ENCODE measurements at places on chromosomes 11 and 22.

GRCh38 chr22:42443240-42444076 is 11.3 kb upstream of the NFAM1 start:
- DNase-seq, result no peak

DNA sequence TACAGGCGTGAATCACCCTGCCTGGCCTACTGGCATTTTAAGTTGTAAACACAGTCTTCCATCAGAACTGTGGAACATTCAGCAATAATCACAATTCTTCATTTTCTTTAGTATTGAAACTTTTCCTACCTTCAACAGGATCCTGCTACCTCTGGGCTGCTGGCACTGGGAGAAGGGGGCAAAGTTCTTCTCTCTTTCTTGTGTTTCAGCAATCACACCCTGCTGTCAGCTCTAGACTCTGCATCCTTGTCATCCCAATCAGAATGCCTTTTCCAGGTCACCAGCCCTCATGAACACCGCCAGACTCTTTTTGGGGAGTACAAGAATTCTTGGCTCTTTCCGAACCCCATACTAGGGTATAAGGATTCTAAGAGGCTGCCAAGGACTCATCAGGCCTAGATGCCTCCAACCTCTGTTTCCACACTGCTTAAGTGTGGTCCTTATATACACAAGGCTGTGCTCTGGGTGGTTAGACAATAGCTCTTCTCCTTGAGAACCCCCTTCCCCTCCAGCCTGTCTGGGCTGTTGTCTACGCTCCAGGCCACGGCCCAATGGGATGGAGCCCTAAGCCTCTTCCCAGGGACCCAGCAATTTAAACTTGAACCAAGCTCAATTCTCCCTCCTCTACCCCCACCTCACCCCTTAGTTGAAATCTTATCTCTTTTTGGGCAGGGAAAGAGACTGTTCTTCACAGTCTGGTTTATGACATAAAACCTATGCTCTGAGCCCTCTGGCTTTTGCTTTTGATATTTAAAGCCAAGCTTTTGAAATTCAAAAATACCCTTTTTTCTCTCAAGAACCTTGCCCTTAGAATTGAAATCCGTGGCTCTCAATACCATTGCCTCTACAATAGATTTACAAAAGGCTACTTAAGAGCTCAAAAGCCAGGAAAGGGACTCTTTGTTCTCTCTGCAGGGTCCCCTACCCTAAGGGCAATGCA is 327.4 kb downstream of the BUD13 start:
- no peak for DNase-seq

DNA sequence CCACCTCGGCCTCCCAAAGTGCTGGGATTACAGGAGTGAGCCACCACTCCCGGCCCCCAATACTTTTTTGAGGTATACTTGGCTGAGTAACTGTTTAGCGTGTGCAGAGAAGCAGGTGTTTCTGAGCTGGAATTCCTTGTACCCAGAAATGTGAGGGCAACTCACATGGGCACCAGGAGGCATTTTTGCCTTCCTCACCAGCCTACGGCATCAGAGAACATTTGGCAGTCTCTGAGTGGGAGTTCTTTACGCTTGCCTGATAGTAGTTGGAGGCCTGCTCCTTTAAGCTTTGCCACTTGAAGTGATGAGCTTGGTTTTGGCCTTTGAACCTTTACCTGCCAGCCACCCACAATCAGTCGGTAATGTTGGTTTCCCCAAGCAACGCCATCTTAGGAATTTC is 9.2 kb downstream of the PARVB start:
- DNase-seq, result no peak

DNA sequence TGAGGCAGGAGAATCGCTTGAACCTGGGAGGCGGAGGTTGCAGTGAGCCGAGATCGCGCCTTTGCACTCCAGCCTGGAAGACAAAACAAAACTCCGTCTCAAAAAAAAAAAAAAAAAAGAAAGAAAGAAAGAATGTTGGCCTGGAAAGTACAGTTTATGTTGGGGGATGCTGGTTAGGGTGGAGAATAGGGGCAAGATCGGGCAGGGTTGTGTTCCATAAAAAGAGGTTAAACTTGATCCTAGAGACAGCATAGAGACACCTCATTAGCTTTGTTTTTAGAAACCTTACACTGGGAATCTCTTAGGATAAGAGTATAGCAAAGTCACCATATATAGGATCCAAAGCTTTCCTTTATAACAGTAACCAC is 1.9 kb upstream of the FTH1 start:
- no peak for DNase-seq

- DNase-seq, result no peak
These were observed 3.5 kb upstream of the LARGE1 start for GRCh38 chr22:33923660-33924246.

DNA sequence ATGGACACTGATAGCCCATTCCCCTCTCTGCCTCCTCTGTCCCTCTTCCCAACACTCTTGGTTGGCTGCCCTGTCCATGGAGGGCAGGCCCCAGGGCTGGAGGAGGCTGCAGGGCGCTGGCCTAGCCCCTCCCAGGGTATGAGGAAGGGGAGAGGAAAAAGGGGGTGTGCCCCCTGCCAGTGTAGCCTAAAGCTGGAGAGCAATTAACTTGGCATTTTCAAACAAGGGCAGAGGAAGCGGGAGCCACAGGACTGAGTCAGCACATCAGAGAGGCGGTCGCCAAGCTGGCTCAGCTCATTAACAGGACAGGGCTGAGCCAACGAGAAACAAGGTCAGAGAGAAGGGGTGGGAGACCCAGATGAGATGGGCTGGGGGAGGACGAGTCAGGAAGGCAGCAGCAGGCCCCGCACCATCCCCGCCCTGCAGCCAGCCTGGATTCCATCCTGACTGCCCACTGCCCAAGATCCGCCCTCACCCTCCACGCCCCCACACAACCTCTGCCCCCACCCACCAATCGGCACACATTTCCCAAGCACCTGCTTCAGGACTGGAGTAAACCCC is 76.3 kb downstream of the BUD13 start:
- no peak for DNase-seq

DNA sequence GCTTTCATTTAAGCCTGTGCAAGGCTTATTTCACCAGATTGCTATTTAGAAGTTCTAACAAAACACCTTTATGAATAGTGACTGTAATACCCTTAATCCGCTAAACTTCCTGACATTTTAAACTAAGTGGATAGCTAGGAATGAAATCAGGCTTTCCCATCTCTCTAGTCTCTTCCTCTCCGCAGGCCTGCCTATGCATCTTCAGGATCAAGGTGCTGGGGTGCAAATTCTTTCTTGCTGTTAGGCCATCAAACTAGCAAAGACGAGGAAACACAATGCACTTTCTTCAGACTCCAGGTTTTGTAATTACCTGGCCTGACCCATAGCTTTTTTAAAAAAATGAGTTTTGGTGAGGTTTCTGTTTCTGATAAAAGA is 149.4 kb downstream of the DBX1 start:
- no peak for DNase-seq

GRCh38 chr11:8217926-8218325 is 45.8 kb downstream of the LMO1 start:
- DNase-seq, result no peak

- no peak for DNase-seq
These were observed 1.6 kb upstream of the SGSM3 start for GRCh38 chr22:40368836-40369235.

- DNase-seq, result no peak
These were observed 32.3 kb downstream of the ACO2 start for GRCh38 chr22:41501209-41501608.

DNA sequence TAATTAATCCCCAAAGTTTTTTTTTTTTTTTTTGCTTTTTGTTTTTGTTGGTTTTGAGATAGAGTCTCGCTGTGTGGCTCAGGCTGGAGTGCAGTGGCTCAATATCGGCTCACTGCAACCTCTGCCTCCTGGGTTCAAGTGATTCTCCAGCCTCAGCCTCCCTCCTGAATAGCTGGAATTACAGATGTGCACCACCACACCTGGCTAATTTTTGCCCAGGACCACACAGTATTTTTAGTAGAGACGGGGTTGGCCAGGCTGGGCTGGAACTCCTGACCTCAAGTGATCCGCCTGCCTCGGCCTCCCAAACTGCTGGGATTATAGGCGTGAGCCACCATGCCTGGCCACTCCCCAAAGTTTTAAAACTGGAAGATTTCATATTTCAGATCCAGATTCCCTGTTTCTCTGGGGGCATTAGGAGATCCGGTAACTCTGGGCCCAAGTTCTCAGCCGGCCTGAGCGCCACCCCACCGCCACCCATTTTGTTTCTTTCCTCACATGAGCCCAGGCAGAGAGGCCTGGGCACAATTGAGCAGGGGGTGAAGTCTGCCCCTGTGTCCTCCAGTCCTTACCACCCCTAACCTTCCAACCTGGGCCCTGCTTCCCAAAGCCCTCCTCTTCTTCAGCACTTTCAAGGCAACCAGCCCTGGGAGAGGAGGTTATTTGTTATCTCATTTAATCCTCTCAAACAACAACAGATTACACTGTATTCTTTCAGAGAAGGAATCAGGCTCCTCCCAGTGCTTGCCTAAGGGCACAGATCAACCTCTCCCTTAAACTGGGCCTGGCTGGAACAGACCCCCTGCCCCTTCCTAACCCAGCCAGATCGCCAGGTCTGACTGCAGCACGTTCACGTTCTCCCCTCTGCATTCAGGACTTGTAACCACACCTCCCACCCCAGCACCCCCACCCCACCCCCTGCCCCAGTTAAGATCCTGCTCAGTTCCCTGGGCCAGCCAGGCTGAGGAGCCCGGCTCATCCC is 1.9 kb upstream of the CSNK1E start:
- DNase-seq, result no peak

DNA sequence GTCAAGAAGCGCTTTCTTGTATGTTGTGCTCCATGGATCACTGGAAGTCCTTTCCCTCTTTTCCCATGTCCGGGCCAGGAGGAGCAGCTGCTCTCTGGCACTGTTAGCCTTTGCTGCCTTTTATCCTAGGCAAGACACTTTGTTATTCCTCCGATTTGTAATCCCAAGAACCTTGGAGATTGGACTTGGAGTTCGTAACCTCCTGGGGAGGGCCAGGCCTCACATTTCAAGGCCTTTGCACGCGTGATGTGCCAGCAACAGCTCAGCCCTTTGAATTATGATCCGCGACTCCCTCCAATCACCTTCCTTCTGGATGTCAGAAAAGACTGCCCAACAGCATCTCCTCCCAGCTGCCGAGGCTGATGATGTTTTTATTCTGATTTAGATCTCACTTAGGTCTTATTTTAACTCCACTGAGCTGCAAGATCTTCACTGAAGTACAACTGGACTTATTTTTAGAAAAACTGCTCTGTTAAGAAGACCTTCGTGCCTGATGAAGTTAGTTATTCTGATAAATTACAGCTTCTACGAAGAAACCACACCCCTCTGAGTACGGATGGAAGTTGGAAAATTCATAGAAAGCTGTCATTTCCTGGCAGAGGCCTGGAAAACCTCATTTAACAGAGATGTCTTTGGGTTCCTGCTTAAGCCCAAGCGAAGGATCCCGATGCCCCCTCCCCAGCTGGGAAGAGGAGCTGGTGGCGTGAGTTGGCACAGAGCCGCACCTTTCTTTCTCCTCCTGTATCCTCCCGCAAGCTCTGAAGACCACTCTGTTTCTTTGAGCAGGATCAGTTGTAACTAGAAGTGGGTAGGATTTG is 62.4 kb downstream of the PARVB start:
- DNase-seq, result no peak

- no peak for DNase-seq
These were observed 642.9 kb upstream of the KIRREL3 start for GRCh38 chr11:127643268-127644058.

- no peak for DNase-seq
These were observed 143.3 kb upstream of the THY1 start for GRCh38 chr11:119566319-119566718.

- DNase-seq, result no peak
These were observed 302.4 kb upstream of the SORL1-AS1 start for GRCh38 chr11:121755191-121755590.

- DNase-seq, result no peak
These were observed 37.5 kb upstream of the LYVE1 start for GRCh38 chr11:10605941-10606381.

DNA sequence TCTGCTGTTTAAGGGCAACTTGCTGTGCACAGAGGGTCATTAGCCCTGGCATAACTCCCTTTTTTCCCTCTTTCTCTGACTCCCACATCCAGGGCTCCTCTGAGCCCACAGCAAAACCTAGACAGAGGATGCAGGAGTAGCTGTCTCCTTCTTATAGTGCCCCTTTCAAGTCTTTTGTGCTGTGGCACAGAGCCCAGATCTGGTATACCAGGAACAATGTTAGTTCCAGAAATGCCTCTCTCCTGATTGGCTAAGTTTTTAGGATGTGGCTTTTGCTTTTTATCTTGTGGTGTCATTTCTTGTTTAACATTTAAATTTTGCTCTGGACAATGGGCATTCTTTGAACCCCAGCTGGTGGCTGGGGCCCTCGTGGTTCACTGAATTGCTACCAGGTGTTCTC is 25.6 kb upstream of the RRM1 start:
- no peak for DNase-seq

- DNase-seq, result no peak
These were observed 830.4 kb upstream of the FAT3 start for GRCh38 chr11:91394073-91394726.

All from stimulated activated CD8-positive, alpha-beta memory T cell treated with anti-CD3 and anti-CD28 coated beads, Interleukin-4, amount 100 ng/mL, for 4 hours (primary cell).